ENCODE measurements at places on chromosomes 6 and 20. TPM values are rescaled to one million over a fixed set of nuclear protein-coding genes. Genes with fewer than 3 reads are reported as not detected.
A peak's percentile ranks its signal among the peaks of the same experiment; 100 is the strongest.

PLG gene
- not detected for total RNA-seq

IMPG1 gene
- not detected for total RNA-seq

PREP gene
- 32.3 TPM for total RNA-seq

- peak; percentile 71 for ATAC-seq
Observed at GRCh38 chr6:44002593-44003344, 124.5 kb downstream of the MRPL14 start.

DNA sequence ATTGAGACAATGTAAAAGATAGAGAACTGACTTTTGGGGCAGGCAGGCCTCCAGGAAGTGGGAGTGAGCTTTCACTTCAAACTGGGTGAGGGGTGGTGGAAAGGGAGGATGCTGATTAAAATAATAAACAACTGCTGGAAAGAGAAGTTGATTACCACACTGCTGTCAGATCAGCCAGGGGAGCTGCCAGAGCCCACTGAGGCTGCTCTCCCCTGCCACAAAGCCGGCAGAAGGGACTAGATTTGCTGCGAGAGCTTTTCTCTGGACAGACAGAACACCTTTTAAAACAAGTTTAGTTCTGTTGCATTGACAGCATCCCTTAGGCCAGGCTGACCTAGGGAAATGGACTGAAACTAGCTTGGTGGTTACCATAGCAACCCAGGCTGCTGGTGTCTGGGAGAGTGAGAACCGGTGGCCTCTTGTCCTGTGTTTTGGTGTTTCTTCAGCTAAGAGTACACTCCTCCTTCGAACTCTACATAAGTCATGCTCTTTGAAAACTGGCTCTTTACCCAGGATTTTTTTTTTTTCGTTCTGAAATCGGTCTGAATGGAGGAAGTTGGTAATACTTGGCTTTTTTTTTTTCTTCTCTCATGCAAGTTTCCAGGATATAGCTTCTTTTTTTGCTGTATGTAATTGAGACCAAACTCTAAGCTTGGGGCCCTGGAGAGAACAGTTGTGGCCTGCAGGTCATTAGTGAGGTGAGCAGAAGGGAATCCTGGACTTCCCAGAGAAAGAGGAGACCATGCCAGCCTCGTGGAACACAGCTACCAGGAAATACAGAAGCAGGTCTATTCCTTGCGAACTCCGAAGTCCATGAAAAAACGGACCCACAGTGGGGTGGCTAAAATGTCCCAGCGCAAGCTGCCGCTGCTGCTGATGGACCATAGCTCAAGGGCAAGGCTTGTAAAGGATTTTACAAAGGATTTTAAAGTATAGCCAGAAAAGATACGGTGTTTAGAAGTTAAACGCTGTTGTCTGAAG lies 374.4 kb downstream of the UTRN start:
- peak; percentile 59 for ATAC-seq

- no peak for ATAC-seq
Observed at GRCh38 chr6:119768201-119768600, 418.6 kb upstream of the MAN1A1 start.

DNA sequence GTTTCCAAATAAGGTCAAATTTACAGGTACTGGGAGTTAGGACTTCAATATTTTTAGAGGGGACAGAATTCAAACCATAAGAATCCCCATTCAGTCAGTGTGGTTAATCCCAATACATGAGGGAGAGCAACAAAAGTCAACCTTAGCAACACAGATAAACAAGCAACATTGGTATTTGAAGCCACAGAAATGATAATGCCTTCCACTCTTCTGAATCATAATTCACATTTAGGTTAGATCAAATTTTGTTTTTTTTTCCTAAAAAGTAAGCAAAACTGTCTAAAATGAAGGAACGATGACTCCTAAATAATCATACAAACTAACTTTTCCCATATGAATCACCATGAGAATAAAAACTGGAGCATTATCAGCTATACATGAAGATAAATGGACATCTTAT lies 246.0 kb upstream of the TENT5A start:
- no peak for ATAC-seq

DNA sequence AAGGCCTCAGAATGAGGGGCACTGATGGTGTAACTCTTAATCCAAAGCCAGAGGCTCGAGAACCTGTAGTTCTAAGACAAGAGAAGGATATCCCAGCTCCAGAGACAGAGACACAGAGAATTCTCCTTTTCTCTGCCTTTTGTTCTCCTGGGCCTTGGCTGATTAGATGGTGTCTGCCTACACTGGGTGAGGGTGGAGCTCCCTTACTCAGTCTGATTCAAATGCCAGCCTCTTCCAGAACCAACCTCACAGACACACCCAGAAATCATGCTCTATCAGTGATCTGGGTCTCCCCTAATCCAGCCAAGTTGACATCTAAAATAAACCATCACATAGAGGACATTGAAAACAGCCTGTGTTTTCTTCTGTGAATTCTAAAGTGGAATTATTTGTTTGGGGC lies 68.0 kb upstream of the SMIM28 start:
- no peak for ATAC-seq

DNA sequence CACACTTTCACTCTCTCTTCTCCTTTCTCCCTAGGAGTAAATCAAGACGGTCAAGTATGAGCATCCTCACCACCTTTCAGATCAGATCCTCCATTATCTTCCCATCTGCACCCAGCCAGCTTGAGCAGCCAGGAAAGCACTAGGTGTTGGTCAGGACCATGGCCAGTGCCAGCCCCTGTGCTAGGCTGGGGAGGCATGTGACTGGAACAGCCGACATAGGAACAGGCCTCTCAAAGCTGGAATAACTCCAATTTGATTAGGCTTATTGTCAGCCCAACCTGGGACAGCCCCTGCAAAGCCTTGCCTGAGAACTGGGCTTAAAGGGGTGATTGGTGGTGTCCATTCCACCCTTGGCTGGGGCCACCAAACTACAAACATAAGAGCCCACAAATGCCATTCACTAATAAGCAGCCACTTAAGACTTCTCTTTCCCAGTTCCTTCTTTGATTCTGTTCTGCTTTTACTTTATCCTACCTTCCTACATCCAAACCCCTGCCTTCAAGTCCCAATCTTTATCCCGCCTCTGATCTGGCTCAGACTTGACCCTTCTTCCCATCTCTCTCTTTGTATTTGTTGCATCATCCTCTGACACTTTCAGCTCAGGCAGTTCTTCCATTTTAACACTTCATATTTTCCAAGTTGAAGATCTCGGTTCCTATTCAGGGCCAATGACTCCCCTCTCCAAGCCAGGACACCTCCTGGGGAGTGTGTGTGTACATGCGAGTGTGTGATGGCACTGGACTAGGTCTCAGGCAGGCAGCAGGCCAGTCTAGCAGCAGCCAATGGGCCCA lies 4.5 kb upstream of the TREM2 start:
- no peak for ATAC-seq

DNA sequence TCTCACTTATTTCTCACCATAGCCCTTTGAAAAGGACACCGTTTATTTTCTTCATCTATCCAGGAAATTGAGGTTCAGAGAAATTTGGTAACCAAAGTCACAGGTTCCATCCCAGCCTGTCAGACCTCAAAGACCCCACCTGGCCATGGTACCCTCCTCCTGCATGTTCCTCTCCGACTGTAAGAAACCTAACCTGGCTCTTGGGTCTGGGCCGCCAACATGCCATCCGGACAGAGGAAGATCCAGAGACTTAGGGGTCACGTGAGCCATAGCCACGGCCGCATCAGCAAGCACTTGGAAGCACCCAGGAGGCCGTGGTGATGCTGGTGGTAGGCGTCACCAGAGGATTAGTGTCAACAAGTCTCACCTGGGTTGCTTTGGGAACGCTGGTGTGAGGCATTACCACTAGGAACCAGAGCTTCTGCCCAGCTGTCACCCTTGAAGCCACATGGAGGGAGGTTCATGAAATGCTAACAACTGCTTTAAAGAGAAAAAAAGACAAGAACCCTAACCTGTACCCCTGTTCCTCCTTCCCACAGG lies 177.1 kb downstream of the EYA2 start:
- ATAC-seq, result no peak

- no peak for ATAC-seq
Observed at GRCh38 chr6:66230591-66230990, 523.6 kb upstream of the EYS start.

DNA sequence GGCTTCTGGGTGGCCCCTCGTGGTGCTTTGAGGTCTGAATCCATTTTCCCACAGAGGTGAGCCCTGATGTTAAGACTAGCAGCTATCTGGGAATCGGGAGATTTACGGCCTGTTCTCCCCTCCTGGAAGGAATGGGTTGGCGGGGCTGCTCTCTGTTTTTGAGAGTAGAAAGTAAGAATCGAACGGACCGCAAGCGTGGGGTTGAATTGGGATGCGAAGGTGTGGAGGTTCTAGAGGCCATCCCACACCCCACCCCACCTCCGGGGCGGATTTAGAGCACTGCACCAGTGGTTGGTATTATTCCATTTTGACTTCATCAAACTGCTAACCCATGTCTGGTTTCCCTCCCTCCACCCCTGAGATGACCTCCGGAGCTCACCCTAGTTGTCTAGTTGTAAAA lies 11.5 kb downstream of the PYGB start:
- ATAC-seq, result no peak

DNA sequence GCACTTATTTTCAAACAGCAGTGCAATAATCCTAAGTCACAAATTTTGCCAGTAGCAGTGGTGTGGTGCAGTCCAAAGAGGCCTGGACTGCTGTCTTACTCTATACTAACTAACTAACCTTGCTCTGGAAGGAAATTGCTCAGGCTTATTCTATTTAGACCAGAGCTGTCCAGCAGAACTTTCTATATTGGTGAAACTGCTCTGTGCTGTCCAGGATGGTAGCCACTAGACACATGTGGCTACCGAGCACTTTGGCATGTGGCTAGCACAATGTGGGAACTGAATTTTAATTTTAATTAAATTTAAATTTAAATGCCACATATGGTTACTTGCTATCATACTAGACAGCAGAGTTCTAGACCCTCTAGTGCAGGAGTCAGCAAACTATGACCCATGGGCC lies 27.1 kb upstream of the FBXO9 start:
- no peak for ATAC-seq

DNA sequence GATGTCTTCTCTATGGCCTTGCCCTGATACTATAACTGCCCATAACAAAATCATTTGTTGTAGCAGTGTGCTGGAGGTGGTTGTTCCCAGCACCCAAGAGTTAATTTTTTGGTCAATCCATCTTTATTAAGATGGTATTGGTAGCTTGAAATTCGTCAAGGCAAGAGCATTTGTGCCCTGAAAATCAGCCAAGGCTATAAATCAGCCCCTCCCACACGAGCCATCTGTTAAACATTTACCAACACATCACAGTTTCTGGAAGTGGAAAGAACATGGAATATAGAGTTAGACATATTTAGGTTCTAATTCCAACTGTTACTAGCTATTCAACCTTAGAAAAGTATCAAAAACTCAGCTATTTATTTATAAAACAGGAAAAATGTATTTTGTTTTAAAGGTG lies 888.4 kb upstream of the GJE1 start:
- no peak for ATAC-seq

DNA sequence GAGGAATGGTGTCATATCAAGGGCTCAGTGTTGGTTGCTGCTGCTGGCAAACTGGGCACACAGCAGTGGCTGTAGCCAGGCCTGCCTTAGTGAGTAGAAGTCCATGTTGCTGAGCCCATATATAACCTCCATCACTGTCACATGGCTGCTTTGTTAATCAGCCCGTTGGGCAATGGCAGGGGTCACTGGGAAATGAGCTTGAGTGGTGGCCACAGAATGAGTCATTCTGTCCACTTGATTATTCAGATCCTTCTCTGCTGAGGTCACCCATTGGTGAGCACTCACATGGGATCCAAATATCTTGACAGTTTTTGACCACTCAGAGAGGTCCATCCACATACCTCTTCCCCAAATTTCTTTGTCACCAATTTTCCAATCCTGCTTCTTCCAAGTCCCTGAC lies 898.9 kb upstream of the EYS start:
- ATAC-seq, result no peak

DNA sequence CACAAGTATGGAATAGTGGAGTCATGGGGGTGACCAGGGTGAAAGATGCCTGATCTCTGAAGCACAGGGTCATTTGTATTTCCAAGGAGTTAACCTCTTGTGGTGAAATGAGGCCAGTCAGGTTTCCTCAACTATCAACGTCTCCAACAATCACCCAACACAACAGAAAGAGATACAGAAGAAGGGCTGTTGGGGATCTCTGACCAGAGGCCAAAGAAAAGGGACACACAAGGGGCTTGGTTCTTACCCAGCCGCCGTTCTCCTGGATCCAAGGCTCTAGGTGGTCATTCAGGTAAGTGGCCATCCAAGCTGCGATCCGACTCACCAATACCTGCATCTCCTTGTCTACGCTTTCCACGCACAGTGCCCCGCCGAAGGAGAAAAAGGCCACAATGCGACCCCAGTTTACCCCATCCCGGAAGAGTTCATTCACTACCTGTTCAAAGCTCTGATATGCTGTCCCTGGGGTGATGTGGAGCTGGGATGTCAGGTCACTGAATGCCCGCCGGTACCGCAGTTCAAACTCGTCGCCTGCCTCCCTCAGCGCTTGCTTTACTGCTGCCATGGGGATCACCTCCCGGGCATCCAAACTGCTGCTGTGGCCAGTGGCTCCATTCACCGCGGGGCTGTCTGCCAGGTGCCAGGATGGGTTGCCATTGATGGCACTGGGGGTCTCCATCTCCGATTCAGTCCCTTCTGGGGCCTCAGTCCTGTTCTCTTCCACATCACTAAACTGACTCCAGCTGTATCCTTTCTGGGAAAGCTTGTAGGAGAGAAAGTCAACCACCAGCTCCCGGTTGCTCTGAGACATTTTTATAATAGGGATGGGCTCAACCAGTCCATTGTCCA lies 1.0 kb downstream of the BCL2L1 start:
- ATAC-seq, result no peak

GRCh38 chr6:5905431-5906339 lies 101.0 kb downstream of the NRN1 start:
- no peak for ATAC-seq

GRCh38 chr20:62230276-62230675 lies 8.0 kb upstream of the OSBPL2 start:
- ATAC-seq, result no peak

GRCh38 chr6:154783229-154783628 lies 50.0 kb downstream of the SCAF8 start:
- ATAC-seq, result no peak

DNA sequence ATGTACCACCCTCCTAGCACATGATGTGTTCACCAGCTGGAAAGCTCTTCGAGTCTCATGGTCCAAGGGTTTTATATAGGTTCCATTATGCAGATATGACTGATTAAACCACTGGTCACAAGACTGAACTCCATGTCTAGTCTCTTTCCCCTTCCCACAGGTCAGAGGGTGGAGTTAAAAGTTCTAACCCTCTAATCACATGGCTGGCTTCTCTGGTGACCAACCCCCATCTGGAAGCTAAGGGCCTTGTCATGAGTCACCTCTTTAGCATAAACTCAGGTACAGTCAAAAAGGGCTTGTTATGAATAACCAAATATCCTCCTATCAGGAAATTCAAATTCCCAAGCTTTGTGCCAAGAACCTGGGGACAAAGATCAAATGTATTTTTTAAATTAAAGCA lies 52.0 kb upstream of the KLHL31 start:
- ATAC-seq, result no peak
